Activated CD8-positive, alpha-beta T cell treated with anti-CD3 and anti-CD28 coated beads, Interleukin-2, amount 10 ng/mL, durations not matched to agents 7 days and 5 days (primary cell): ENCODE measurements at places on chromosomes 3 and 15.

GRCh38 chr3:142216321-142216720, 9.1 kb downstream of the GK5 start:
- DNase-seq = no peak

DNA sequence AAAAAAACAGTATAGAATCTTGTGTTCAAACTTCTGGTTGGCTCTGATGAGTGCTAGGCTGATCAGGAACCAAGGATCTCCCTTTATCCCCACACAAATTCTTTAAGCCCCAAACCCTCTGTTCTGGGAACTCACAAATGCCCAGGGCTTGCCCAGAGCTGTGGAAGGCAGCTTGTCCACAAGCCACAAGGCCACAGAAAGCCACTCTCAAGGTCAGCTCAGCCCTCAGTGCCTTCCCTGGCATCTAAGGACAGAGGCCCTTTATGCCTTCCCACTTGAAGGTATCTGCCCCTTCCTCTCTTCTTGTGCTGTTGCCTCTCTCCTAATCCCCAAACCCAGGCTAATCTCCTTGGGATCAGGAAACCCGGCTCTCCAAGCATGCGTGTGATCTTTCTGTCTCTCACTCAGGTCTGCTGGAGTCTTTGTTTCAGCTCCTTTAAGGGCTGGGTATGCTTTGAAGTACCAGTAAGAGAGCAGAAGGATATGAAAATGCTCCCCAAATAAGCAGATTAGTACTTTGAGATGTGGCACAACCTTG, 145.0 kb upstream of the TRIM42 start:
- DNase-seq = no peak

DNA sequence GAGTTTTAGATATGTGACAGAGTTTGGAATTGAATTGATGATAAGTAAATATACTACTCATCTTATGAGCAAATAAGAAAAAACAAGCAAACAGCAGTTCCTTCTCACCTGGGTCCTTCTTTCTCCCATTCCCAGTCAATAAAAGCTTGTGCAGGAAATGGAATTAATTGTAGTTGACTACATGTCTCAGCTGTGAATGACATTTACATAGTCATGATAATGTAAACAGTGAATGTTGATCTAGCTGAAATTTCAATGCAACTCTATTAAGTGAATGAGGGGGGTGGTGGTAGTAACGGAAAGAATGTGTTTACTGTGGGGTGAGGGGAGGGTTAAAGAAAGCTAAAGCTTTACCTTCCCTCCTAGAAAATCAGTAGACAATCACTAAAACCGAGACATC, 76.2 kb downstream of the NFKBIZ start:
- DNase-seq = no peak

GRCh38 chr15:68206711-68207151, 1.6 kb upstream of the CALML4 start:
- no peak for DNase-seq

- DNase-seq = no peak
These were observed 128.4 kb upstream of the GMNC start for GRCh38 chr3:190990898-190991297.

- peak; percentile 16 for DNase-seq
These were observed 133.1 kb upstream of the PLXNA1 start for GRCh38 chr3:126849768-126850167.

GRCh38 chr3:3097958-3098357, 12.2 kb downstream of the IL5RA start:
- no peak for DNase-seq

GRCh38 chr3:172321035-172321434, 127.2 kb downstream of the GHSR start:
- DNase-seq = no peak

GRCh38 chr3:65080432-65080831, 392.6 kb upstream of the ADAMTS9 start:
- DNase-seq = no peak

DNA sequence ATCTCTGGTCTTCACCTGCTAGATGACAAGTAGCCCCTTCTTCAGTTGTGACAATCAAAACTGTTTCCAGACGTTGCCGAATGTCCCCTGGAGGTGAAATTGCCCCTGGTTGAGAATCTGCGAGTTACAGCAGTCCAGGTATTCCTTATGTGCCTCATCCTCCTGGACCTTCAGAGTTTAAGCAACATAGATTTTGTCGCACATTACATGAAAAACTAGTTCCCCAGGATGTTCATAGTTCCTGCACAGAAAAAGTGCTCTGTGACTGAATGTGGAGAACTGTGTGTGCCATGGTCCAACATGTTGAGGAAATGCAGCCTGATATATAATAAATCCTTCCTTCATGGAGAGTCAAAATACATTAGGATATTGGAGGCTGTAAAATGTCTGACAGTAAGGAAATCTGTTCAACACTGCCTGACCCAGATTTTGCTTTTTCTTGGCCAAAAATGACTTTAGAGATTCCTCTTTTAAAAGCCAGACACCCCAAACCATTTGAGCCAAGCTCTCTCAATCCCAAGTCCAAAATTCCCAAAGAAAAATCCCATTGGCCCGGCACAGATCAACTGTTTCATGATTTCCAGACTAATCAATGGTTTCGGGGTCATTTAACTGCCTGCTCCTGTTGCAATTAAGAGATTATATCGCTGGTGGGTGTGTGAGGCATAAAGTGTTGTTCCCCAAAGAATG, 20.4 kb upstream of the SHC4 start:
- no peak for DNase-seq

- DNase-seq = no peak
These were observed 640 bp downstream of the POPDC2 start for GRCh38 chr3:119659606-119660291.

GRCh38 chr3:69297501-69297900, 88.4 kb downstream of the FRMD4B start:
- DNase-seq = no peak

DNA sequence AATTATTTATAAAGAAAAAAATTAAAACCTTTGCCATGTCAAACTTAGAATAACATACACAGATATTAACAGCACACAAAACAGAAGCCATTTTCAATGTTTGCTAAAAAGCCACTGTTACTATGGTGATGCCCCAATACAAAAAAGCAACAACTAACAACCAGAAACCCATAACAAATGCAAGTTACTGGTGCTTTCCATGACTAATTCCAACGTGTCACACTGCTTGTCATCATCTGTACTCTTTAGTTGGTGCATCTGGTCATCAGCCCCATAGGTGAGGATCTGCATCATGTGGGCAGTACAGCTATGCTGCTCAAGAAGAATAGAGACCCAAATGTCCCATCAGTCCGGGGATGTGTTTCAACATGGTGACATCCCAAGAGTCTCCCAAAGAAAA, 52.8 kb downstream of the ATP8B4 start:
- peak; percentile 40 for DNase-seq

- no peak for DNase-seq
These were observed 544.5 kb downstream of the MFSD1 start for GRCh38 chr3:159346271-159346903.

- no peak for DNase-seq
These were observed 13.9 kb upstream of the SLITRK3 start for GRCh38 chr3:165210132-165210531.
